ENCODE measurements at places on chromosomes 5 and 9. TPM values are rescaled to one million over a fixed set of nuclear protein-coding genes. Genes with fewer than 3 reads are reported as not detected.

Gene SLC31A2
- 1.1 TPM for total RNA-seq

GRCh38 chr5:78606241-78606640, 42.3 kb downstream of the LHFPL2 start:
- H3K27ac ChIP-seq, result no peak overlapping the region

GRCh38 chr9:125749951-125750626, 2.9 kb downstream of the PBX3 start:
- no peak for DNase-seq
- peak overlapping the region; percentile 5 for H3K4me3 ChIP-seq
- peaks cover 33% of the 10 kb centered on the region for H3K4me1 ChIP-seq
- peaks cover 11% of the 10 kb centered on the region for H3K36me3 ChIP-seq

DNA sequence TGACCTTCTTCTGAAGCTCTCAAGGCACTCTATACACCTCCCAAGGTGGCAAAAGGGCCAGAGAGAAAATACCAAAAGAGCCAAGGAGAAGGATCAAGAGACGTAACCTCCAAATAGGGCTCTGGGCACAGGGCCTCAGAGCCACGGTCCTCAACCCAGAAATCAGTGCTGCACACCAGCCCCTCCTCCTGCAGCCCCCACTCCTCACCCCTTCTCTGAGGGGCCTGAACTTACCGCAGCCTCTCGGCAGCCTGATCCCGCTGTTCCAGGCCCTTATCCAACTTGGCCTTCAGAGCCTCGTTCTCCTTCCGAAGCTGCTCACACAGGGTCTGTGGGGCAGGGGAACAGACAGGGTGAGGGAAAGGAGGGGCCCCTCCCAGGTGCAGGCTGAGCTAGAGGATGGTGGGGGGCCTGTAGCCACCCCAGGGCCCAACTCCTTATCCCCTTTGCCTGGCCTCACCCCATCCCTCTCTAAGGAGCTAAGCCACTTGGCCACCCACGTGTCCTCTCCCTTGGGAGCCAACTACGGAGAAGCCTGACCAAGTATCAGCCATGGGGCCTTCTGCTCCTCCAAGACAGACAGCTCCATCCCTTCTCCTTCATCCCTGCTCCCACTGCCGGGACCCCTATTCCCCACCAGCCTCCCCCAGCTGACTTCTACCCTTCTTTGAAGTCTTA, 28.8 kb downstream of the TNIP1 start:
- peak overlapping the region; percentile 76 for H3K27ac ChIP-seq
- peaks cover 96% of the 10 kb centered on the region for H3K36me3 ChIP-seq
- H3K4me1 ChIP-seq, result peaks cover 44% of the 10 kb centered on the region
- no peak for DNase-seq
- H3K27me3 ChIP-seq, result no peaks in the 10 kb centered on the region

DNA sequence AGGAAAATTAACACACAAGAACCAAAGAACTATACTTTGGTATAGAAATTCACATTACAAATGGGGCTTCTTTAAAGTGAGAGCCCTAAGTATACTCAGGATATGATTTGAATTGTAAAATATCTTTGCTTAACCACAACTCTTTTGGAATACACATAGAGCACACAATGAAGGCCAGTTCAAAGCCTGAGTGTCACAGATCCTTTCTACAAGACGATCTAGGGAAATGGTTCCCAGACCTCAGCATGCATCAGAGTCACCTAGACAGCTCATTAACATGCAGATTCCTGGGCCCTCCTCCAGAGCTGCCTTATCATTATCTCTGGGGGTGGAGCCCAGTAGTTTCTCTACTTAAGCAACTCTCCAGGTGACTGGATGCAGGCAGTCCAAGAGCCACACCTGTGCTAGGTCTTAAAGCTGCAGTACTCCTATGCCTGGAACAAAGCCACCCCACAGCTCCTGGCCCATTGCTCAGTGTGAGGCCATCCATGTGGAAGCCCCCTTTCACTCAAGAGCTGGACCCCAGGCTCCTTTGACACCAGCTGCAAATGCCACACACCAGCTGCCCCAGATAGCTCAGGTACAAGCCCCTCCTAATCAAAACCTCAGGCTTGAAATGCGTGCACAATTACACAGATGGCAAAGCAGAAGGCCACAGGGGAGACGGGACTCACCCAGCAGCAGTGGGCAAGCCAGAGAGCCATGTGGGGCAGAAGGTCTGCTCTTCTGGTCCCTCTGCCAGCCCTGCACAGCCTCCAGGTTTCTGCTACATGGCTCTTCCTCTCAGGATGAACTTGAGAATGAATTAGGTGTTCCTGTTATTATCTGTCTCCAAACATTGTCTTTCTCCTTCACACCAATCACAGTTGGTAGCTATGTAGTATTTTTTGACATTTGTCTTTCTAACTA, 106.1 kb downstream of the SH3TC2 start:
- DNase-seq, result no peak
- no peak overlapping the region for H3K4me3 ChIP-seq
- no peak overlapping the region for H3K27ac ChIP-seq
- no peaks in the 10 kb centered on the region for H3K36me3 ChIP-seq
- H3K4me1 ChIP-seq, result no peaks in the 10 kb centered on the region

DNA sequence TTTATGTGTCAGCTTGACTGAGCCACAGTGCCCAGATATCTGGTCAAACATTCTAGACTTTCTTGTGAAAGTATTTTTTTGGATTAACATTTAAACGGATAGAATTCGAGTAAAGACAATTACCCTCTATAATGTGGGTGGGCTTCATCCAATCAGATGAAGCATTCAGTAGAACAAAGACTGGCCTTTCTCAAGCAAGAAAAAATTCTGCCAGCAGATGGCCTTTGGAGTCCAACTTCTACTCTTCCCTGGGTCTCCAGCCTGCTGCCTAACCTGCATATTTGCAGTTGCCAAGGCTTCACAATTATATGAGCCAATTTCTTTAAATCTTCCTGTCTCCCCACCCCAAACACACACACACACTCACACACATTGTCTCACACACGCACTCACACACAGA, 86.4 kb downstream of the MED10 start:
- no peaks in the 10 kb centered on the region for H3K27me3 ChIP-seq
- no peak overlapping the region for H3K27ac ChIP-seq

- H3K4me3 ChIP-seq, result no peak overlapping the region
- no peak for DNase-seq
- no peaks in the 10 kb centered on the region for H3K4me1 ChIP-seq
- H3K36me3 ChIP-seq, result no peaks in the 10 kb centered on the region
- H3K27ac ChIP-seq, result no peak overlapping the region
- H3K27me3 ChIP-seq, result no peaks in the 10 kb centered on the region
These were observed 163.8 kb downstream of the GABRB2 start for GRCh38 chr5:161382685-161383084.

Gene PGM5
- not detected for total RNA-seq

DNA sequence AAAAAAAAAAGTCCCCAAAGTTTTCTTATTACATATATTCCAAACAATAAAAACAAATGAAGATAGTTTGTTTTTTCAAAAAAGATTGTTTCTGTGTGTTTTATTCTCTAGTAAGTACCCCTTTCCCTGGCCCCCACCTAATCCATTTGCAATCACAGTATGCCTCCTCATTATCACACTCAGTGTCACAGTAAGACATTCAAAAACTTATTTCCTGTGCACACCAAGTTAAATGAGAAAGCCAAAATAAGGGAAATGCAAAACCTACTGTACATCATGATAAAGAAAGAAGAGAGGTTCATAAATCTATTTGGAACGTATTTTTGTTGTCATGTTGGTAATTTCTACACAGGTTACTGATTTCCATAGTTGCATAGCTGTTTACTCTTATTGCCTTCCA, 62.3 kb downstream of the ST8SIA4 start:
- H3K27me3 ChIP-seq, result no peaks in the 10 kb centered on the region
- no peak for DNase-seq
- peaks cover 81% of the 10 kb centered on the region for H3K4me1 ChIP-seq
- H3K4me3 ChIP-seq, result peak overlapping the region; percentile 63

GRCh38 chr5:146540414-146540813, 24.4 kb upstream of the GPR151 start:
- no peak for DNase-seq
- peaks cover 5% of the 10 kb centered on the region for H3K27me3 ChIP-seq
- H3K4me1 ChIP-seq, result peaks cover 2% of the 10 kb centered on the region
- H3K4me3 ChIP-seq, result no peak overlapping the region
- H3K36me3 ChIP-seq, result no peaks in the 10 kb centered on the region
- no peak overlapping the region for H3K27ac ChIP-seq

DNA sequence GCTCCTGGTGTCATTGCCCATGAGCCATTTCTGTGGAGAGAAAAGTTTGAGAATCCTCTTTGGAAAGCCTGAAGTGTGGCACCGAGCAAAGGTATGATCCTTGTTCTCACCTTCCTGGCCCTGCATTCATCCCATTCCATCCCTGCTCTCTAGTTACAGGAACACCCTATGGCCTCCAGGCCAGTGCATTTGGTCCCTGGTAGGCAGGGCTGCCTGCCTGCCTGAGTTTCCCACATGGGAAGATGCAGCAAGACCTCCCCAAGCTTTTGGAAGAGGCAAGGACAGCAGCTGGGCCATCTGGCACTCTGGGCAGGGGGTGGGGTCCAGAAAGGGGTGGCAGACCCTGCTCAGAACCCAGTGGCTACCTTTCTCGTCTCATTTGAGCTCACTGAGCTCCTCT, 24.5 kb downstream of the IGIP start:
- peaks cover 13% of the 10 kb centered on the region for H3K27me3 ChIP-seq
- no peak overlapping the region for H3K4me3 ChIP-seq
- H3K4me1 ChIP-seq, result peaks cover 14% of the 10 kb centered on the region
- DNase-seq, result no peak
- no peak overlapping the region for H3K27ac ChIP-seq

GRCh38 chr9:89634995-89635742, 30.4 kb downstream of the GADD45G start:
- no peaks in the 10 kb centered on the region for H3K36me3 ChIP-seq
- H3K27me3 ChIP-seq, result no peaks in the 10 kb centered on the region
- no peak overlapping the region for H3K4me3 ChIP-seq
- H3K4me1 ChIP-seq, result no peaks in the 10 kb centered on the region
- no peak for DNase-seq

Gene RLN2
- 1.8 TPM for total RNA-seq

DNA sequence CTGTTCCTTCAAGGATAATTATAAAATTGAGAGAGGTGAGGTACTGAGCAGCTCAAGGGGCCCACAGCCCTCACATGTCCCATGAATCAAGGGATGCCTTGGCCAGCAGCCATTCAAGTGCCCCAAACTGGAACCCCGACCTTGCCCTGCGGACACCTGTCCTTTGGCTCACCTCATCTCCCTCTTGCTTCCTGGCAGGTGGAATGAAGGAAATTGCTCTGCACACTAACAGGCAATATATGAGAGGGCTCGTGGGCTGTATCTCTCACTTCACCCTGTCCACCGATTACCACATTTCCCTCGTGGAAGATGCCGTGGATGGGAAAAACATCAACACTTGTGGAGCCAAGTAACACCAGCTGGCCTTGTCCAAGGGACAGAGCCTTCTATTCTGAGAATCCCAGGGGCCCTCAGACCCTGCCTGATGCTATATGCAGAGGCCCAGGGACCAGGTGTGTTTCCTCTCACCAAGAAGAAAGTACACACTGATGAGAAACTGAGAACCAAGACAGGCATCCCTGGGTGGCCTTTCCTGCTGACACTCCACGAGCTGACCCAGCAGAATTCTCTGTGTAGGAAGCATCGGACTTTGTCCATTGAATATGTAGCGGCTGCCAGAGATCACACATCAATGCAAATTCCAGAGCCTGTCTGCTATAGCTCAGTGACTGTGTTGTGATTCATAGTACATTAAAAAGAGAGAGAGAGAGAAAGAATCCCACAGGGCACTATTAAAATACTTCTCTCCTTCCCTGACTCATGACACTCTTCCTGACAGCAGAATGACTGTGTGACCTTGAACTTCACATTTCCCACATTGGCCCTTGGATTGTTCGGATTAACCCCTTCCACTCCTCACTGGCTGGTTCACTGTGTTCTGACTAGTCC, 92.6 kb downstream of the LIFR start:
- H3K36me3 ChIP-seq, result no peaks in the 10 kb centered on the region
- no peaks in the 10 kb centered on the region for H3K4me1 ChIP-seq
- H3K4me3 ChIP-seq, result no peak overlapping the region

GRCh38 chr9:93960971-93961841, 6.1 kb upstream of the BARX1 start:
- H3K4me3 ChIP-seq, result peak overlapping the region; percentile 33
- DNase-seq, result no peak
- no peak overlapping the region for H3K27ac ChIP-seq
- no peaks in the 10 kb centered on the region for H3K36me3 ChIP-seq
- peaks cover 32% of the 10 kb centered on the region for H3K4me1 ChIP-seq
- H3K27me3 ChIP-seq, result peaks cover 53% of the 10 kb centered on the region

GRCh38 chr9:114303977-114304376, 18.9 kb upstream of the ORM1 start:
- H3K27me3 ChIP-seq, result no peaks in the 10 kb centered on the region
- no peak overlapping the region for H3K27ac ChIP-seq
- peaks cover 6% of the 10 kb centered on the region for H3K4me1 ChIP-seq
- H3K36me3 ChIP-seq, result no peaks in the 10 kb centered on the region

Gene CSF1R
- total RNA-seq, result 0.44 TPM

- peaks cover 14% of the 10 kb centered on the region for H3K4me1 ChIP-seq
- H3K4me3 ChIP-seq, result no peak overlapping the region
- H3K36me3 ChIP-seq, result no peaks in the 10 kb centered on the region
- peaks cover 18% of the 10 kb centered on the region for H3K27me3 ChIP-seq
- DNase-seq, result no peak
These were observed 6.4 kb upstream of the AGPAT2 start for GRCh38 chr9:136693490-136694162.

- no peak within 1 kb of the TSS for H3K27ac ChIP-seq
- H3K4me3 ChIP-seq, result no peak within 1 kb of the TSS
- H3K36me3 ChIP-seq, result no peaks in the 10 kb centered on the region
- H3K4me1 ChIP-seq, result no peaks in the 10 kb centered on the region
These were observed at the start of gene SVEP1 for GRCh38 chr9:110579034-110579861. Gene SVEP1, minus strand, starts transcription at chr9:110579741. Its CDS starts 198 bp downstream, at chr9:110579543.

DNA sequence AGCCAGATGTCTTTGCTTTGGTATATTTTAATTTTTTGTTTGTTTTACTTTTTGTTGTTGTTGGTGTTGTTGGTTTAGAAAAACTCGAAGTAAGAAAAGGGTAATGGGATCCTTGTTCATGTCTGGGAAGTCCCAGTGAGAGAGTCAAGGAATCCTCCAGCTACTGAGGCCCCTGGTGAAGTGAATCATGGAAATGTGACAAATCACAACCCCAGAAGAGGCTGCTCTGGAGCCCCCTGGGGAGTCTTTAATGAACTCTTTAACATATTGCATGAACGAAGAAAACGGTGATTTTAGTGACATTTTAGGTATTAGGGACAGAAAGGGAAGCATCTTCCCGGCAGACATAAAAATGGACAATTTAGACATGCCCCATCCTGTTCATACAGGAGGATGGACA, 41.3 kb downstream of the TMEM174 start:
- H3K27me3 ChIP-seq, result peaks cover 66% of the 10 kb centered on the region
- DNase-seq, result no peak
- H3K36me3 ChIP-seq, result peaks cover 2% of the 10 kb centered on the region
- H3K4me1 ChIP-seq, result peaks cover 9% of the 10 kb centered on the region

GRCh38 chr5:7548596-7548995, 152.7 kb downstream of the ADCY2 start:
- no peaks in the 10 kb centered on the region for H3K4me1 ChIP-seq
- no peak for DNase-seq
- H3K27ac ChIP-seq, result no peak overlapping the region
- no peak overlapping the region for H3K4me3 ChIP-seq
- no peaks in the 10 kb centered on the region for H3K27me3 ChIP-seq

- no peak for DNase-seq
- no peaks in the 10 kb centered on the region for H3K36me3 ChIP-seq
- H3K27ac ChIP-seq, result no peak overlapping the region
- no peak overlapping the region for H3K4me3 ChIP-seq
- peaks cover 3% of the 10 kb centered on the region for H3K27me3 ChIP-seq
These were observed 8.5 kb upstream of the S100Z start for GRCh38 chr5:76841361-76841760.
